Astrocyte of the hippocampus (primary cell): ENCODE measurements at places on chromosomes 2 and 18.

- DNase-seq: peak; percentile 71
These were observed 31.2 kb downstream of the C1D start for GRCh38 chr2:68031542-68032160.

GRCh38 chr2:239316562-239317465 lies 84.0 kb downstream of the HDAC4 start:
- peak; percentile 67 for DNase-seq

DNA sequence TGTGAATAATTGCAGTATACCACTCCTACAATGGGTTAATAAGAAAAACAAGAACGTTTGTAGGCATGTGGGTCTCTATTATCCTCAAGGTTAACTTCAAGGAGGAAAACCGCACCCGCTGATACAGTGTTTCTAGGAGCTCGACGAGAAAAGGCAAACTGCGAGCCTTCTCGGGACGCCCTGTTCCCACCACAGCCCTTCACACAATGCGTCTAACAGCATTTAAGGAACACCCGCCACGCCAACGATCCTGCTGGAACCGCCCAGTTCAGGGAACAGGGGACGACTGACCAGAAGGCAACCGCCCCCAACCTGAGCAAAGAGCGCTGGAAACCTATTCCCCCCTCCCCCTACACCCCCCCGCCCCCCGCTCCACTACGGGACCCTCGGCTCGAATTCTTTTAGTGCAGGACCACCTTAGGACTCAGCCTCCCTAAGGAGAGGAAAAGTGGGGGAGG lies 710 bp upstream of the TMSB10 start:
- DNase-seq: peak; percentile 70

- peak; percentile 82 for DNase-seq
These were observed 1.2 kb downstream of the GATA6 start for GRCh38 chr18:22170421-22171257.

DNA sequence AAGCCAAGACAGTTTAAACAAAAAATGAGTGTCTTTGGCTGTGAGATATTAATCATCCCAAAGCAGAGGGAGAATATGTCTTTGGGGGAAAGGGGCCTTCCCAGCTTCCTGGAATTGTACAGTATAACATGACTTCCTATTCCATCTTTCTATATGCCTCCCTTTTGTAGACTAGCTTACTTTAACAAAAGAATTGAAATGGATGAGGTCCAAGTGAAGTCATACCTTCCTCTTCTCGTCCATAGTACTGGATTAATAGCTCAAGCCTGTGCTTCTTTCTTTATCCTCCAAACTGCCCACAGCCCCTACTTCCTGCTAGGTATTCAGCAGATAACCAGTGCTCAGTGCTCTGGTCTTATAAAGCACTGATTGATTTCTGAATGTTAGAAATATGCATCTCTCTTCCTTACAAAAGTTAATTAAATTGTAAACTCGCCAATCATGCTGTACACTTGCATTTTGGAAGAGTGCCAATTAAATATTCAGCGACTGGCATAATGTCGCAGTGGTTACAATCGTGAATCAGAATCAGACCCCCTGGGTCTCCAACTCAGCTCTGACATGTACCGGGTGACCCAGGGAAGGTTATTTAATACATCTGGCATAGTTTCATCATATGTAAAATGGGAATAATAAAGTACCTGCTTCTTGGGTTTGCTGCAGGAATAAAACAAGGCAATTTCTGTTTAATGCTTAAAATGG lies 325.1 kb downstream of the RND3 start:
- no peak for DNase-seq

GRCh38 chr2:74571058-74571457 lies 16.5 kb downstream of the DOK1 start:
- no peak for DNase-seq

DNA sequence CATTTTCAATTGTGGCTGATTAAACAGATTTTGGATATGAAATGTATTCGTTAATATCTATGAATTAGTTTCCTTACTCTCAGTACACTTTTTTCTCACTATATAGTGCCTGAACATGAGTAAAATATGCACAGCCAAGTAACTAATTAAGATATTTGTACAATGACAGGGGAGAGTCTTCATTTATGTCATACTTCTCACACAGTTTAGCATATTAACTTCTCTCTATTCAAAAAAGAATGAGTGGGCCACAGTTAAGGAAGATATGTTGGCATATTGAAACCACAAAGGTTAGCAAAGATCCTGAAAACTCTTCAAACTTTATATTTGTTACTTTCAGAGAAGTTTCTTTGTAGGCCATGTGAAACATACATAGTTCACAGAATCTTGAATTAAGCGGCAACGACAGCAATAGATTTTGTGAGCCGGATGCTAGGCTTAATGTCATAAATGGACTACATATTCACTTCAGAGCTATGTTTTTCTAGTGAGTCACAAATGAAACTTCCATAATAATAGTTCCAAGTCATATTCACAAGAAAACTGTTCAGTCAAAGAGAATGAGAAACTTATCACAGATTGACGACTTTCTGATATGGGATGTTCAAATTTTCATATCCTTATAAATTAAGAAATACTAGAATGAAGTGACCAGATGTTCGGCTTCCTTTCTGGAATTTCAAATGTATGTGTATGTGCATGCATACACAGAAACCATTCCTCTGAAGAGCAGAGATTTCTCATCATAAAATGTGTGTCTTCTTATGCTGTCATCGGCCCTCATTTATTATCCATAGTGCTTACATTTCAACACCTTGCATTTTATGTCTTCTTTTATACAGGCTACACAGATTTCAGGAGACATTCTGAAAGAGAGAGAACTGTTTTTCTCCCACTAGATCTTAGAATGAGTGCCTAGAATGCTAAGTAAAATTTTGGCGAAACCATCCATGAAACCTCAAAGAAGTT lies 584.0 kb downstream of the SATB2 start:
- peak; percentile 43 for DNase-seq

GRCh38 chr18:47944972-47945852 lies 14.8 kb upstream of the SMAD2 start:
- peak; percentile 78 for DNase-seq

GRCh38 chr2:170525566-170525900 lies 189.6 kb upstream of the SP5 start:
- DNase-seq: peak; percentile 98

DNA sequence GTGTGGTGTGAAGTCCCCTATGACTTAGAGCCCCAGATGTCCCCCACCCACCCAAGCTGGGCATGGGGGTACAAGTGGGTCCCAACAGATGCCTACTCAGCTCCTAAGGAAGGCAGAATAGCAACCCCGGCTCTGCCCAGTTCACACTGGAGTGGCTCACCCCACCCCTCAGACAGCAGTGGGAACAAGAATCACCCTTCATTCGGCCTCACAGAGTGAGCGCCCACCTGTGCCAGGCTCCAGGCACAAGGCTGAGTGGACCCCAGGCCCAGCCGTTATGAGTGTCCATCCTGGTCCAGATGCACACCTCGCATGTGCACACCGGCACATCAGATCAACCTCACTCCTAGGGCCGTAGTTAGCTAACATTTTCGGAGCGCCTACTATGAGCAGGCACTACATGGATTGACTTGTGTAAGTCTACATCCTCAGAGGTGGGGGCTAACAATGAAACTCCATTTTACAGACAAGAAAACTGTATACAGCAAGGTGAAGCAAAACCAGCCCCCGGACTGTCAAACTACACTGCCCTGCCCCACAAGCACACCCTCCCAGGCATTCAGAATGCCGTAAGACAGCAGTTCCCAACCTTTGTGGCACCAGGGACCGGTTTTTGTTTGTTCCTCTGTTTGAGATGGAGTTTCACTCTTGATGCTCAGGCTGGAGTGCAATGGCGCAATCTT lies 2.8 kb upstream of the ASTL start:
- DNase-seq: no peak

DNA sequence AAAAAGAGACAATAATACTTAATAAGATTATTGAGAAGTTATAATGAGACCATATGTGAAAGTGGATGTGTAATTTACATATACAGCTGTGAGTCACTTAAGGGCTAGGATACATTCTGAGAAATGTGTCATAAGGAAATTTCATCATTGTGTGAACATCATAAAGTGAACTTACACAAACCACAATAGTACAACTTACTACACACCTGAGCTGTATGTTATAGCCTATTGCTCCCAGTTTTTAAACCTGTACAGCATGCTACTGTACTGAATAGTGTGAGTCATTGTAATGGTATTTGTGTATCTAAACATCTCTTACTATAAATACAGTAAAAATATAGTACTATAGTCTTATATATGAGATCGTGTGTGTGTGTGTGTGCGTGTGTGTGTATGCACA lies 1420.3 kb upstream of the PIK3C3 start:
- no peak for DNase-seq

DNA sequence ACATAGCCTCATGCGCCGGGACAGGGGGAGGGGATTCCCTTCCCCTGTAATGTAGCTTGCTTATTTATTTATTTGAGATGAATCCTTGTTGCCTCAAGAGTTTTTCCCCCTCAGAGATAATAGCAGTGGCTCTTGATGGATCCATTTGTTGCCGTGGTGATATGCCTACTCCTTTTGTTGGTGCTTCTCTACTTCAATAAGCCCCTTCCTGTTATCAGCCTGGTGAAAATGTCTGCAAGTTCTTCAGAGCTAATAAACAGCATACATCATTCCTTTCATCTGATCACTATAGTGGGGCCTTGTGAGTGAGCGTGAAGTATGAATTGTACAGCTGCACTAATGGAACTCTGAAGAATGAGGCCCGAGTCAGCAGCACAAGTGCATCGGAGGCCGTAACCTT lies 19.4 kb downstream of the FZD5 start:
- no peak for DNase-seq

- DNase-seq: no peak
These were observed 14.1 kb downstream of the RIF1 start for GRCh38 chr2:151423760-151424159.

- DNase-seq: no peak
These were observed 23.8 kb upstream of the PTMA start for GRCh38 chr2:231684314-231685223.
